H1 (cell line): ENCODE measurements at places on chromosomes 11 and 22. TPM values are rescaled to one million over a fixed set of nuclear protein-coding genes. Genes with fewer than 3 reads are reported as not detected.

DNA sequence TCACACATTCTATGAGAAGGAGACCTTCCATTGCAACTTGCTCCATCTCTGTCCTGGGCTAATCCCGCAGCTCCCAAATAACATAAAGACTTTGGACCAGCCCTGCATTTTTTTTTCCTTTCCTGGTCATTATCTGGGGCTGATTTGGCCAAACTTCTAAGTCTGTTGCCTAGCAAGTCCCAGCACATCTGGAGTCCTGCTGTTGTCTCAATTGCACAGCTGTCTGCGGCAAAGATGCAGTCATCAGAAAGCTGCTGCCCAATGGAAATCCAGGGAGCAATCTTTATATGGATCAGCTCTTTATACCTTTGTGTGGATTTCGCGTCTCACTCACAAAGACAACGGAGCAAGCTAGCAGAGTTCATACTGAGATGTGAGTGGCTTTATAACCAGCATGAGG is 105.9 kb downstream of the NXPE2 start:
- no peak for DNase-seq
- H3K36me3 ChIP-seq: no peaks in the 10 kb centered on the region
- no peak overlapping the region for H3K27ac ChIP-seq

GRCh38 chr11:15288863-15289262 is 174.1 kb downstream of the INSC start:
- no peaks in the 10 kb centered on the region; the same call in 1 of the 2 replicates for H3K4me1 ChIP-seq
- no peaks in the 10 kb centered on the region for H3K36me3 ChIP-seq
- no peaks in the 10 kb centered on the region for H3K27me3 ChIP-seq
- H3K27ac ChIP-seq: no peak overlapping the region
- no peak overlapping the region for H3K4me3 ChIP-seq
- no peak for DNase-seq

The EHF gene
- not detected in 2 replicates for total RNA-seq

DNA sequence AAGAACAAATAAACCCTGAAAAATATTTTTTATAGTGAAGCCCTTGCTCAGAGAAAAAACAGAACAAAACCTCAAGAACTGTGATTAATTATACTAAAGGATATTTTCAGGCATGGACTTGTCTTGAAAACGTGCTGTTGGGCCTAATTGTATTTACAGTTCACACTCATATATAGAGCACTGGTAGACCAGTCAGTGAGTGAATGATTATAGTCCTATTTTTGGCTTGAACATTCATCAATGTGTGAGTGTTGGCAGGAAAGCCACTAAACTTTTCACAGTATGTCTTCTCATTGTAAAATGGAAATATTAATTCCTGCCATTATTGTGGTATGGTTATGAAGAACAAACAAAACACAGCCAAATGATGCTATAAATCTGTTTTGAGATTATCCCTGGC is 462.8 kb downstream of the KCNA4 start:
- no peak overlapping the region for H3K4me3 ChIP-seq
- DNase-seq: no peak
- no peak overlapping the region for H3K27ac ChIP-seq

DNA sequence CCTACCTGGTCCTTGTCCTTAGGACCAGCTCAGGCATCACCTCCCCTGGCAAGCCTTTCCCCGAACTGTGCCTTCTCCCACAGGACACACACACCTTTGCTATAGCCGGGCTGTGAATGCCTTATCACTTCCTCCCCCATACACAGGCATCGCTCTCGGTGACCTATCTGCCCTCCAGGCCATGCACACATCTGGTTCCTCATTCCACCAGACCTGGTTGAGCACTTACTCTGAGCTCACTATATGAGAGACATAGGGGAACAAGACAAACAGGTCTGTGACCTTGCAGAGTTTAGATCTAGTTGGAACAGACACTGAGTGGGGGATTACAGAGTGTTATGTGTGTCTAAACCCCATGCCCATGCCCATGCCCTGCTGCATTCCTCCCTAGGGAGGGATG is 3.1 kb upstream of the BCR start:
- no peak overlapping the region for H3K4me3 ChIP-seq
- H3K36me3 ChIP-seq: no peaks in the 10 kb centered on the region

- DNase-seq: no peak
- no peaks in the 10 kb centered on the region for H3K4me1 ChIP-seq
- no peaks in the 10 kb centered on the region for H3K27me3 ChIP-seq
- no peak overlapping the region for H3K4me3 ChIP-seq
Observed at GRCh38 chr11:99932684-99933083, 754.4 kb upstream of the ARHGAP42 start.

- H3K4me1 ChIP-seq: no peaks in the 10 kb centered on the region
- no peak overlapping the region for H3K27ac ChIP-seq
- DNase-seq: no peak
- no peaks in the 10 kb centered on the region for H3K27me3 ChIP-seq
Observed at GRCh38 chr11:5703741-5704536, 14.3 kb downstream of the TRIM22 start.

DNA sequence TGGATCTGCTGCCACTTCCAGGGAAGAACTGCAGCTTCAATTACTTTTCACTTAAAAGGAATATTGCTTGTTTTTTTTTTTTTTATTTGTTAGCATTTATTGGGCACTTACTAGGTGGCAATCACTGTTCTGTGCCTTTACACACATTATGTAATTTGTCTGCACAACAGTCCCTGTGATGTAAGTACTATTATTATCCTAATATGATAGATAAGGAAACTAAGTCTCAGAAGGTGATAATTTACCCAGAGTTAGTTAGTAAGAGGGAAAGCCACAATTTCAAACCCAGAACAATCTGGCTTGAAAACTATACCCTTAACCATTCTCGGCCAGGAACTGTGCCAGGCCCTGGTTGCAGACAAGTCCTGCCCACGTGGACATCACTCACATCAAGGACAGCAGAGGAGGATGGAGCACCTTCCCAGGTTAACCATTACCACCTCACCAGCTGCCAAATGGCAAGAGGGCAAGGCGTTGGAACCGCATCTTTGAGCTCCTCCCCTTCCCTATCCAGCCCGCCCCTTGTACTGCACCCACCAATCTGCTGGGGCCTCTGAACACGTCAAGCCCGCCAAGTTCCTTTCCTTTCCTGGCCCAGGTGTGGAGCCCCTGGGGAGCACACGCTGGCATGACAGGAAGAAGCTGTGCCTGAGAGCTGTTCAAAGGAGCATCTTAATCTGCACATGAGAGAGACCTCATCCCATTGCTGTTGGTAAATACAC is 78.4 kb downstream of the NAV2 start:
- no peaks in the 10 kb centered on the region for H3K36me3 ChIP-seq
- peaks cover 5% of the 10 kb centered on the region for H3K4me1 ChIP-seq
- H3K4me3 ChIP-seq: no peak overlapping the region
- no peaks in the 10 kb centered on the region for H3K27me3 ChIP-seq
- H3K27ac ChIP-seq: no peak overlapping the region

- H3K4me3 ChIP-seq: no peak overlapping the region
- H3K4me1 ChIP-seq: peaks cover 7% of the 10 kb centered on the region
- no peaks in the 10 kb centered on the region for H3K36me3 ChIP-seq
- H3K27ac ChIP-seq: no peak overlapping the region; the same call in 1 of the 2 replicates
Observed at GRCh38 chr11:93512949-93513667, 30.1 kb downstream of the SMCO4 start.

- no peak overlapping the region for H3K27ac ChIP-seq
- peaks cover 14% of the 10 kb centered on the region for H3K4me1 ChIP-seq
- H3K27me3 ChIP-seq: no peaks in the 10 kb centered on the region
- no peak overlapping the region for H3K4me3 ChIP-seq
- peaks cover 4% of the 10 kb centered on the region; the same call in 1 of the 2 replicates for H3K36me3 ChIP-seq
Observed at GRCh38 chr22:26561756-26562417, 28.0 kb downstream of the TPST2 start.

The KRTAP5-8 gene
- total RNA-seq: not detected in 2 replicates

DNA sequence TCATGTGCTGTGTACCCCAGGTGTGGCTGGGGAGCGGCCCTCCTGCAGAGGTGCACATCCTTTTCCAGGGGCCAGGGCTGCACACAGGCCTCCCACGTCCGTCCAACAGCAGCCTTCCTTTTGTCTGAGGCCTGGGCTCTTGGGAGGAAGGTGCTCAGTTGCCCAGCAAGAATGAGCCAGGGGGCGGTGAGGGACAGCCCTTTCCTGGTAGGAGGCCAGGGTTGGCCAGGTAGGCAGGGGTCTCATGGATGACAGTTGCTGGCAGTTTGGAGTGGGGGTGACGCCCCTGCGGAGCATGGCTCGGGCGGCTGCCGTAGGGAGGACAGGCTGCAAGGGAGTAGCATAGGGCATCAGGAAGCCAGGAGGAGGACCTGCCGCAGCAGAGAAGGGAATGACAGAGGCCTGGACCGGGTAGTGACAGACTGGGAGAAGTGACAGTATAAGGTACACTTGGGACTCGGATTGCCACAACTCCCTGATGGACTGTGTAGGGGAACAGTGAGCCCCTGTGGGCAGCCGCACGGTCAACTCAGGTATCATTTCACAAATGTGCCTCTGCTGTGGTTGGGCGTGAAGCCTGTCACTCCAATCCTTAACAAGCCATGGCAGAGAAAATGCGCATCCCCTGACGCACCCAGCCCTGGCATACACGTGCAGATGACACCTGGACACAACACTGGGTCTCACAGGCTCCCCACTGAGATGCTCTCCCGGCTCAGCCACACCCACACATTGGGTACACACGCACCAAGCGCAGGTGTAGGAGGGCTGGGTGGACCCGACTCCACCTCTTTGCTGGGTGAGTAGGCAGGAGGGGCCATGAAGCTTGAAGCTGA is 79.7 kb downstream of the DGCR2 start:
- H3K27ac ChIP-seq: no peak overlapping the region; the same call in 1 of the 2 replicates
- peaks cover 26% of the 10 kb centered on the region for H3K36me3 ChIP-seq
- H3K4me3 ChIP-seq: no peak overlapping the region
- H3K4me1 ChIP-seq: no peaks in the 10 kb centered on the region
- no peaks in the 10 kb centered on the region for H3K27me3 ChIP-seq

The FLRT1 gene
- 0.28 and 0.42 TPM in 2 replicates for total RNA-seq

The EXPH5 gene
- 11.5 and 11.9 TPM in 2 replicates for total RNA-seq

- peaks cover 22% of the 10 kb centered on the region for H3K4me1 ChIP-seq
- H3K27ac ChIP-seq: no peak overlapping the region
- no peaks in the 10 kb centered on the region for H3K27me3 ChIP-seq
- H3K4me3 ChIP-seq: no peak overlapping the region
Observed at GRCh38 chr11:76277298-76278175, 71.2 kb upstream of the WNT11 start.

- no peaks in the 10 kb centered on the region for H3K4me1 ChIP-seq
- H3K4me3 ChIP-seq: no peak overlapping the region
- DNase-seq: no peak
- H3K27me3 ChIP-seq: no peaks in the 10 kb centered on the region
- no peaks in the 10 kb centered on the region for H3K36me3 ChIP-seq
Observed at GRCh38 chr11:79458709-79459108, 17.9 kb upstream of the TENM4 start.

DNA sequence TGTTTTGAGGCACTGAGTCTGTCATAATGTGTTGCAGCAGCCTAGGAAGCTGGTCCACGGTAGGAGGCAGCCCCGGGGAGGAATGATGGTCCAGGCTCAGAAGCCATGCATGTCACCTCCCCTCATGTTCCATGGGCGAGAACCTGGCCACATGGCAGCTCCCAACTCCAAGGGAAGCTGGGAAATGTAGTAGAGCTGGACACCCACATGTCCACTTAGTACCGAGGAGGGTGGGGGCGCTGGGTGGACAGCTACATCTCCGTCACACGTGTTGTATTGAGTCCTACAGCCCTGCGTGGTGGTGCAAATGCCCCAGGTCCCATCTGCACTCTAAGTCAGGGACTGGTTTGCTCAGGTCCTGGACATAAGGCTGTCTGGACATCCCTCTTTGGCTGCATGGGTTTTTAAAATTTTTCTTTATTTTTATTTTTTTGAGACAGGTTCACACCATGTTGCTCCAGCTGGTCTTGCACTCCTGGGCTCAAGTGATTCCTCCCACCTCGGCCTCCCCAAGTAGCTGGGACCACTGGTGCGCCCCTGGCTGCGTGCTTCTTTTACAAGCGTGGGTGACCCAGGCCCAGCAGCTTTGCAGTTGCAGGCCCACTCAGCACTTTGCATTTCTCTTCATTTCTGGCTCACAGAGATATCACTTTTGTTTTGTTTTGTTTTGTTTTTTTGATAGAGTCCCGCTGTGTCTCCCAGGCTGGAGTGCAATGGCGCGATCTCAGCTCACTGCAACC is 3.9 kb upstream of the CTTN start:
- H3K27ac ChIP-seq: no peak overlapping the region
- H3K4me3 ChIP-seq: no peak overlapping the region
- peaks cover 10% of the 10 kb centered on the region for H3K4me1 ChIP-seq
- no peaks in the 10 kb centered on the region for H3K36me3 ChIP-seq
- no peak for DNase-seq

The DGKZ gene
- total RNA-seq: 84.4 and 88.5 TPM in 2 replicates

GRCh38 chr11:96338910-96339705 is 3.9 kb downstream of the MAML2 start:
- no peaks in the 10 kb centered on the region for H3K36me3 ChIP-seq
- no peak overlapping the region for H3K27ac ChIP-seq
- no peak overlapping the region for H3K4me3 ChIP-seq
- H3K4me1 ChIP-seq: peaks cover 14% of the 10 kb centered on the region

GRCh38 chr11:64074239-64074638 is 38.5 kb downstream of the FLRT1 start:
- peaks cover 78% of the 10 kb centered on the region for H3K27me3 ChIP-seq
- DNase-seq: no peak
- no peaks in the 10 kb centered on the region for H3K4me1 ChIP-seq
- no peak overlapping the region for H3K27ac ChIP-seq

The UQCR10 gene
- 102 and 106 TPM in 2 replicates for total RNA-seq

The BEST1 gene
- total RNA-seq: 0.22 and 0.23 TPM in 2 replicates

The WNT7B gene
- 0.13 and 0.24 TPM in 2 replicates for total RNA-seq

The HEPHL1 gene
- 0.09 and 0.19 TPM in 2 replicates for total RNA-seq

GRCh38 chr22:40270748-40271373 is 75.4 kb upstream of the ADSL start:
- no peaks in the 10 kb centered on the region for H3K4me1 ChIP-seq
- no peak for DNase-seq
- no peaks in the 10 kb centered on the region for H3K27me3 ChIP-seq
- H3K4me3 ChIP-seq: no peak overlapping the region

- H3K27ac ChIP-seq: no peak overlapping the region
- H3K36me3 ChIP-seq: no peaks in the 10 kb centered on the region
- DNase-seq: no peak
Observed at GRCh38 chr11:35650006-35650405, 12.6 kb upstream of the TRIM44 start.

DNA sequence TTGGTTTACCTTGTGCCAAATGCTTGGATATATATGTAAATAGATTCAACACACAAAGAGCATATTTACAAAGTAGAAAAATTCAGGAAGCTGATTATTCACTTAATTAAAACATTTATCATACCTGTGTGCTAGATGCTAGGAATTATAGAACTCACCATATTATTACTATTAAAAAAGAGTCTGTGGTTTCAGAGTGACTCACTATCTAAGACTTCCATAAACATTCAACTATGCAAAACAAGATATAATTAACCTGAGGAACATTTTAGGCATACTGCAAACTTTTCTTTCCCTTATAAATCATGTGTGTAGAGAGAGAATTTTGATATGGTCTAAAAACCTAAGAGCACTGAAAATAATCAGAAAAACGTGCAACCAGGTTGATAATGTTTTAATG is 27.3 kb downstream of the CTSC start:
- H3K36me3 ChIP-seq: peaks cover 7% of the 10 kb centered on the region
- DNase-seq: no peak
- H3K27ac ChIP-seq: no peak overlapping the region
- peaks cover 24% of the 10 kb centered on the region for H3K4me1 ChIP-seq
- H3K27me3 ChIP-seq: no peaks in the 10 kb centered on the region

The ZBTB16 gene
- 0.25 and 0.61 TPM in 2 replicates for total RNA-seq

The LRRC10B gene
- total RNA-seq: 0.47 and 0.61 TPM in 2 replicates

The KCNK4 gene
- total RNA-seq: 0.19 TPM in 1 of 2 replicates, not detected in the other

The BID gene
- total RNA-seq: 39.3 and 41.6 TPM in 2 replicates
